ENCODE measurements at places on chromosomes 5 and 9.

DNA sequence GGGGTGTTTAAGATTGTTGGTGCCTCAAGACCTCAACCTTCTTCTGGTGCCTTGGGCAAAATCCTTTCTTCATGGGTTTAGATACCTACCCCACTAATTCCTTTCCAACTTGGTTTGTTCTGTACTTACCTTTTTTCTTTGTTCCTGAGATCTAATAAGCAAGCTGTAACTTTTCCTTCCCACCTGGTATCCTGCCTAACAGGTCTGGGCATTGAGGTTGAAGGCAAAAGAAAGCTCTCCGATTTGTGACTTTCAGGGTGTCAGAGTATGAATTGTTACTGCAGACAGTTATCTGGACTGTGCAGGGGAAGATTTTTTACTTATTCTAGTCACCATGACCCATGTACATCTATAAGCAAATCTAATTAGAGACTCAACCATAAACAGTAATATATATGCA, 162.6 kb upstream of the DMRT1 start:
- no peak for DNase-seq

DNA sequence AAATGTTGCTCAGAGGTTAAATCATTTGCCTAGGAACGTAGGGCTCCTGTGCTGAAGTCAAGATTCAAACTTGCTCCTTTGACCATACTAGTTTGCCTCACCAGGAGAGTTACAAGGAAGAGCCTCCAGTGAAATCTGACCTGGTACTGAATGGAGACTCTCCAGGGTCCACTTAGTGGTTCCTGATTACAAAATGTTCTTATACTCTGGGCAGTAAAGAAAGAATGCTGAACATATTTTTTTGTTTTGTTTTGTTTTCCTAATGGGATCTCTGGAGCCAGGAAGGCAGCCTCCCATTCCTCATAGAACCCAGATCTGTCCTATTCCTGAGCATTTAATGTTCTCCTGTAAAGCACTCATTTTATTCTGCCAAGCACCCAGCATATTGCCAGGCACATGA, 256.5 kb upstream of the CLINT1 start:
- no peak for DNase-seq

DNA sequence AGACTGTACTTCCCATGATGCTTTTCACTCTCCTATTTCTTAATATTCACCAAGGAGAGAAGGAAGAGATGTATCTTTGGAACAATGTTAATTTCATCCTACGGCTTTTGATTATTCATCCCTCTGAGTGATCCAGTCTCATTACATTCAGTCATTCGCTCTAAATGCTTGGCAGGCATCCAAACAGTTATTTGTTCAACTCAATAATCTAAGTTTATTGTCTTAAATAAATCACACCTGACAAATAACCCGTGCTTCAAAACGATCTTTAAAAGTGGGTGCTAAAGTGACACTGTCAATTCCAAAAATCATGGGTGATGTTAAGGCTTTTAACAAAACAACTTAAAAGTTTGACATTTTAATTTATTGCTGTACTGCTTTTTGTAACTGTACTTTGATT, 233.1 kb downstream of the RASEF start:
- no peak for DNase-seq

DNA sequence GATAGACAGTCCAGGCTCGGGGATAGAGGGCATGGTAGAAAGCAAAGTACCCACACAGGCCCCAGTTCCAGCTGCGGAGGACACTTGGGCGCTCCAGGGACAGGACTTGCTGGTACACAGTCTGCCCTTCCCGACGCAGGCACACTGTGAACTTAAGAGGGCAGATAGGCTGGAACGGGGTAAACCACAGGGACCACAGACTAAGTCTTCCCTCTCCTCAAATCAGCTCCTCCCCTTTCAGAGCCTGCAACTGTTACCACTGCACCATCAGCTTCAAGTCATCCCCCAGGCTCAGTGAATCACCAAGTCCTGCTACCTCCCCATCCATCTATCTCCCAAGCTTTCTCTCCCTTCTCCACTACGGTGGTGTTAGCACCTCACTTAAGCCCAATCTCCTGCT, 7.3 kb downstream of the GBA2 start:
- peak; percentile 39 for DNase-seq

DNA sequence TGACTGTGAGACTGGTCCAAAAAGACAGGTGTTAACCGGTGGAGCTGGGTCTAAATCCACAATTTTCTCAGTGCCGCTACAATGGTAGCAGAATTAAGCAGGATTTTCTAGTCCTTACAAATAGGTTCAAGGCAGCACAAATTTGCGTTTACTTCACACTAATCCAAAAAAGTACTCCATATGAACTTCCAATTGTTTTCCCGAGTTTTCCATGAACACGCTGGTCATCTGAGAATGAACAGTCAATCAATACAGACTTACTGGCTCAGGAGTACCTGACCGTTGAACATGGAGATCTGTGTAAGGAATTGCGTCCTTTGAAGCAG, 709 bp downstream of the SLC35D2 start:
- no peak for DNase-seq

DNA sequence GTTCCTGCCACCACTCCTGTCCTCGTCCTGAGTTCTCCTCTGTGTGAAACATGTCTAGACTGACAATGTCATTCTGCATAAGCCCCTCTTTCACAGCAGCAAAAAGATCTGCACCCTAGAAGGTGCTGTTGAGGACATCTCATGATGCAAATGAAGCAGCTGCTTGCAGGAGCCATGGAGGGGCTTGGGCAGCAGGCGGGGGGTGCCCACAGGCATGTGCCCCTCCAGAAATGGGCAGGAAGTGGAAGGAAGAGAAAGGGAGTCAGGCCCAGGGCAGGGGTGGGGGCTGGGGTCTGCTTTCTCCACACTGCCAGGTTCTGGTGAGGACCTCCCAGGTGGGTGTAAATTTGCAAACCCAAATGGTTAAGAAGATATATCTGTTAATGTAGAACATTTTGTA, 54.5 kb upstream of the KCNMB1 start:
- DNase-seq = no peak

DNA sequence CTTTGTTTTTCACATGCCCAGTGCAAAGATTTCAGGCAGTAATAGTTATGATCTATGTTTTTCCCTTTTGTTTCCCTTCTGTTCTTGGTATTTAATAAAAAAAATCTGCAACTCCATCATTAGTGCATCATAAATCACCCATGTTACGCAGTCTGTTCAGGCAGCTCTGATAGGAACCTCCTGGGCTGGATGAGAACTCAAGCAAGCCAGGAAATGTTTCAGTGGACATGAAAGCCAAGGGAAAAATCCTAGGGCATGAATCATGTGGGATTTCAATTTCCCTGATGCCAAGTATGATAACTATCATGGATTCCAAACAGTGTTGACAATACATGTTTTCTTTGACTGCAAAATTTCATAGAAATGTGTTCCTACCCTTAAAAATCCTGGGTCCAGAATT, 119.7 kb upstream of the TARS1 start:
- DNase-seq = no peak

- no peak for DNase-seq
These were observed 55.5 kb upstream of the DMRT1 start for GRCh38 chr9:785997-786396.

DNA sequence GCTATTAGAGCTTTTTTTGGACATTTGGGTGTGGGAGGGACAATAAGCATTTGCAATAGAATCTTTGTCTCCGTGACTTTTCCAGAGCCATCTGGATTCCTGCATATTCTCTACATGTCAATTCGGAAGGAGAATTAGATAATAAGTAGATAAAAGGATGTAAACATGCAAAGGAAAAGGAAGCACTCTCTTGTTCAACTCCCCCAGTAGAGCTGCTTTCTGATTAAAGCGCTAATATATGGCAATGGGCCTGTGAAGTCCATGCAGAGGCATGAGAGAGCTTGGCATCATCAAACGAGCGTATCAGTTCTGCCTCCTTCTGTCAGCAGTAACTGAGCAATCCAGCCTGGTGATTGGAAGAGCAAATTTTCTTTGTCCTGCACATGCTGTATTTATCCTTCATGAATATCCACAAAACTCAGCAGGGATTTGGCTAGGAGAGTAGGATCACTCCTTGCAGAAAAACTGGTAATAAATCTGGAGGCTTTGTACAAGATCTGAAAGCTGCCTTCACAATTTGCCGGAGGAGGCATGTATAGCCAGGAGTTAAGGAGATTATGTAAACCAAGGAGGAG, 1752.9 kb downstream of the MAT2B start:
- no peak for DNase-seq

GRCh38 chr5:159411115-159411514, 80.8 kb upstream of the IL12B start:
- DNase-seq = no peak

GRCh38 chr5:172802567-172803176, 31.4 kb upstream of the ERGIC1 start:
- DNase-seq = peak; percentile 68

DNA sequence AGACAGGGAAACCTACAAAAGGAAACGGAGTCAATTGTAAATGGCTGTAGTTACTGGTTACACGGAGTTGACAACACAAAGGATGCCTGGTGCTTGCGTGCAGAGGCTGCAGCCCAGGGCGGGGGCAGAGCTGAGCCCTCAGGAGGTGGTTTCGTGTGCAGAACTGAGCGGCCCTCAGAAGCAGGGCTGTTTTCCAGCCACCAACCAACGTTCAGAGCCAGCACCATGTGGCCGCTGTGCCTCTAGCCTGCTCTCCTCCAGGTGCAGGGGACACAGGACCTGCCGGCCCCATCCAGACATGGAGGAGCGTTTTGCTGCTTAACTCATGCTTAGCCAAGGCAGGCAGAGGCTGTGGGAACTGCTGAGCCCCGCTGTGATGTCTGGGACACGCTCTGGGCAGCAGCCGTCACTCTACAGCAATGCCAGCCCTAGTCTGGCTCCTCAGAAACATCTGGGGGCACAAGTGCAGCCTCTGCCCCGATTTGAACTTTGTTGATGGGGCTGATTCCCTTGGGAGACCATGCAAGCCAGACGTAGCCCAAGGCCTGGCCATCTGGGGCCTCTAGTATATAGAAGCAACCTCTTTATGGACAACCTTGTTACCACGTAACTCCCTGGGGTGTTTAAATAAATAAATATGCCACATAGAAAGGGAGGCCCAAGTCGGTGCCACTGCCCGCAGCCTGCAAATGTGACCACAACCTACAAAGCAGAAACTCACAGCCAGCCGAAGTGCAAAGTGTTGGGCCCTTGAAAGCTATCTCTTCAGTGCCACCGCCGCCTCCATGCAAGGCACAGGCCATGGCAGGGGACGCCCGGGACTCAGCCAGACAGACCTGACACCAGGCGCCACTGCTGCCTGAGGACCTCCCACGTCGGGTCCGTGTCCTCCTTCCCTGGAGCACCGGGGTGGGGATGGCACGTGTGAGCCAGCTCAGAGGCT, 42.1 kb downstream of the NKD2 start:
- no peak for DNase-seq

DNA sequence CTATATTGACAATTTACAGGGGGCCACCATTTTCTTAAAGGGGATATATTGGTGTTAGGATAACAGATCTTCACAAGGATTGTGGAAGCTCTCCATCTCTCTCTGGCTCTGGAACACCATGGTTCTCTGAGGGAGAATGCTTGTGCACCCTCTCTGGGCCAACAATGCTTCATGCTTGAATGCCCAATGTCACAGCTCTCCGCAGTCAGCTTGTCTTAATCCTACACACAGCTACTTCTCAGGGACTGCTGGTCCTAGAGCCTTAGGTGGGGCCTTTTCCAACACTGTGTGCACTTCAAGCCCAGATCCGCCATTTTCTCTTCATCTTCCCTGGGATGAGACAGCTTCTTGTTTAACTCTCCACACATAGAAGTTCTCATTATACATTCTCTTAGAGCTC, 6.9 kb upstream of the PDLIM4 start:
- DNase-seq = no peak
